ENCODE measurements at places on chromosomes 12 and 14.
A peak's percentile ranks its signal among the peaks of the same experiment; 100 is the strongest.

DNA sequence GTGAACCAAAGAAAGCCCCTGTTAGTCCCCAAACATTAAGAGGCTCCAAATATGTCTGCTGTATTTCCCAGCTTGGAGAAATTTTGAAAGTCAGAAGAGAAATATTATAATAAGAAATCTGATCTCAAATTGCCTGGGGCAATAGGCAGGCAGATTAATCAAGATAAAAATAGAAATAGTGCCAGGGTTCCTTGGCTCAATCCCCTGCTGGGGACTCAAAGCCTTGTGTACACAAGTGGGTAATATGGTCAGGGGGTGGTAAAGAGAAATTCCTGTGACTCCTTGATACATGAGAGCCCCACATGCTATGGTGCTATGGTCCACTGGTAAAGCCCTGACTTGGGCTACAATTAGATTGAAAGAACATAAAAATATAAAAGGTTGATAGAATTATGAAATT is 41.3 kb upstream of the ARID2 start:
- no peak for DNase-seq

DNA sequence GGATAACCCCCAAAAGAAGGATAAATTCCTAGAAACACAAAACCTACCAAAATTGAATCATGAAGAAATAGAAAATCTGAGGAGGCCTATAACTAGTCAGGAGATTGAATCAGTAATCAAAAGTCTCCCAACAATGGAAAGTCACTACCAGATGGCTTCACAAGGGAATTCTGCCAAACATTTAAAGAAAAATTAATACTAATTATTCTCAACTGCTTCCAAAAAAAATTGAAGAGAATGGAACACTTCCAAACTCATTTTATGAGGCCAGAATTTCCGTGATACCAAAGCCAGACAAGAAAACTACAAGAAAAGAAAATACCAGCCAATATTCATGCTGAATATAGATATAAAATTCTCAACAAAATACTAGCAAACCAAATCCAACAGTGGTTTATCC is 7.8 kb upstream of the ABCC9 start:
- DNase-seq, result no peak

GRCh38 chr14:50008974-50009373 is 107.4 kb downstream of the VCPKMT start:
- DNase-seq, result no peak

DNA sequence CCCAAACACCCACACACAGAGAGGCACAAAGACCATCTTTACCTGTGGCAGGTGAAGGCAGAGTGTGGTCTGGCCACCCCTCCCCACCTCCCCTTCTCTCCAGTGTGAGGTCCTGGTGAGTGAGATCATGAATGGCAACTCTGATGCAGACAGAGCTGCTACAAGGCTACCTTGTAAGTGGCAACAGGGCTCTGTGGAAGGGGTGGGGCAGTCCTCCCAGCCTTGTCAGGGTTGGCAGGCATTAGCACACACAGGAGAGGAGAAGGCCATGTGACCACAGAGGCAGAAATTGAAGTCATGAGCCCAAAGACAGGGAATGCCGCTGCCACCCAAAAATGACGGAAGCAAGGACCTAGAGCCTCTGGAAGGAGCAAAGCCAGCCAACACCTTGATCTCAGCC is 30.7 kb downstream of the VWF start:
- peak; percentile 64 for DNase-seq

DNA sequence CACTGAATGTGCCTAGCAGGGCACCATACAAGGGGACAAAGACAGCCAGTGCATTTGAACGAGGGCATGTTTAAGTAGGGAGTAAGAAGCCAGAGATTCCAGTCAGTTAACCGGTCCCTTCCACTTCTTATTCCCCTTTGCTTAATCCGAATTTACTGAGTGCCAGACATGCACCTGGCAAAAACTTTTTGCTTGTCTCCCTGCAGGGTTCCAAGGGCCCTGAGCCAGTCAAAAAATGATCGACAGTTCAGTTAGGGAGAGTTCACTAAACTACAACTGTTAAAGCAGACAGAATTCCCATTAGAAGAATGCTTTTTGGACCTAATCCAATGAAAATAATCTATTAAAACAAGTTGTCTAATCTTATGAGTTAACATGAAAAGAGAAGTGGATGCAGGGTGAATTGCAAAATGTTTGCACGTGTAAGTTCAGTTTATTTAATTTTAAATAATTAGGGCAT is 193.8 kb downstream of the TMTC2 start:
- no peak for DNase-seq

GRCh38 chr12:123761841-123762714 is at the start of gene DNAH10:
TSS of gene DNAH10 (plus strand) at chr12:123762301. CDS start at chr12:123762337, 36 bp downstream.
- DNase-seq, result no peak

DNA sequence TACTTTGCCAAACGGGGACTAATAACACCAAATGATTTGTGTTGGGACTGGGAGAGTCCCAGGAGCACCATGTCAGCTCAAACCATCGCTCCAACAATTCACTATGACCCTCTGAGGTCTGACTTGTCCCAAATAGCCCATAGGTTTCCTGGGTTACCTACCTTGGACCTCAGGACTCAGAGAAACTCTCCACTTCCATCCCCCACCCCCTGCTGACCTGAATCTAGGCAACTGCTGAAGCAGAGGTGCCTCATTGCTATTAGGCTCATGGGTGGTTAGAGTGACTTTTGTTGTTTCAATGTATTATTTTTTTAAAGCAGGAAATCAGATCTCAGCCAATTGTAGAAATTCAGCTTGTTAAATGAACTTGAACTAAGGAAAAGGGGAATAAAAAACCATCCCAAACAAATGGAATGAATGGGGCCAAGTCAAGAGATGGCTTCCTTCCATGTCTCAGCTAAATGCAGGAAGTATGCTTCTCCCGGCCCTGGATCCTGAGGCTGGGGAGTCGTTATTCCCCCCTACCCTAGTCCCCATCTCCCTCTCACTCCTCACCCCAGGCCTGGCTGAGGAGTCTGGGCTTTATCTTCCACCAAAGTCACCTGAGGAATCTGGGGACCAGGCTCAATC is 80.9 kb upstream of the SLC24A4 start:
- DNase-seq, result no peak

DNA sequence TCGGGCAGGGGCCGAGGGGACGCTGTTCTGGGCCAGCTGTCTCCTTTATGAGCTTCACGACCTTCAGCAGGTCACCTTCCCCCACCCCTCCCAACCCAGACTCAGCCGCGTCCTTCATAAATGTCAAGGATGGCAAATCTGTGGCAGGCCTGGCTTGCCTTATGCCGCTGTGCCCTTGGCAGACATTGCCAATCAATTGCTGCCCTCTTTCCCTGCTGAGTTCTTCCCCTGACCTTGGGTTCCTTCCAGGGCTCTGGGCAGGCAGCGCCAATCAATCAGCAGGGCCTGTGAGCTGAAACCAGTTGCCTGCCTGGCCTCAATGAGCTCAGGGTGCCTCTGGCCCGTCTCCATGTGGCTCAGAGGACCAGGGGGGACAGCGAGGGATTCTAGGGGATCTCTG is 7.7 kb downstream of the FAM222A start:
- no peak for DNase-seq

DNA sequence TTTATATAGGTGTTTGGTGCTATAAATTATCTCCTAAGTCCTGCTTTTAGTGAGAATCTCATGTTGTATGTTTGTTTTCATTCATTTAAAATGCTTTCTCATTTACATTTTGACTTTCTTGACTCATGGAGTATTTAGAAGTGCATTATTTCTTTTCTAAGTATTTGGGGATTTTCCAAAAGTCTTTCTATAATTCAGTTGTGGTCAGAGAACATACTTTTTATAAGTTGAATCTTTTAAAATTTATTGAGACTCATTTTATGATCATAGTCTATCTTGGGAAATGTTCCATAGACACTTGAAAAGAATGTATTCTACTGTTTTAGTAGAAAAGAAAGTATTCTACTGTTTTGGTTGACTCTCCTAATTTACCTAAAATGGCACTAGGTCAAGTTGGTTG is 168.2 kb downstream of the AKAP6 start:
- DNase-seq, result no peak

DNA sequence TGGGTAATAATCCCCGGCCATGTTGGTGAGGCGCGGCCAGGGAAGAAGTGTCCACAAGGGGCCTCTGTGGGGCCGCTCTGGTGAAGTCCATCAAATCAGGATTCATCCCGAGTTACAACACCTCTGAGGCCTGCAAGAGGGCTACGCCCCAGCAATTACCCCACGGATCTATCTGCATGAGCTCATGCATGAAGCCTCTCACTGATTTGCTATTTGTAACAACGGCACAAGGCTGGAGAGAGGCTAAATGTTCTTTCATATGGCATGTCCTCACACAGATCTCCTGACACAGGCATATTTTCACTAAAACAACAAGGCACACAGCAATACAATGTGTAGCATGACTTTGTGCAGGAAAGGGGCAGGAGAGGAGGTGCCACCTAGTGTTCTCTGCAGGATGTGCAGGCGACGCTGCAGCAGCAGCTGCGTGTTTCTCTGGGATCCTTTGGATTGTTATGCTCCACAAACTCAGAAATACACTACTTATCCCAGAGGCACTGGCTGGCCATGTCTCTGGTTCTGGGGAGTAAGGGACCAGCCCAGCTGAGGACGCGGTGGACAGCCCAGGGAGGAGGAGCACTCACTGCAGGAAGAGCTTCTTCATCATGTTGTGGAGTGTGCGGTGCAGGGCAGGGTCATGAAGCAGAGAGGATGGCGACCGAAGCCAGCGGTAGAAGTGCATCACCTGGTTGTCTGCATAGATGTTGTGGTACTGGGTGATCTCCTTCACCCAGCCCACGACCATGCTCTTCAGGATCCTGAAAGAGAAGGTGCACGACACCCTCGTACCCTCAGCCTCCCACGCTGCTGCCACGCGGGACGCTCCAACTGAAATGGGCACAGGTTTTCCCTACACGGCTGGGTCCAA is 20.2 kb downstream of the P2RX2 start:
- peak; percentile 62 for DNase-seq

- no peak for DNase-seq
Measured at GRCh38 chr12:99822273-99822672, 162.5 kb downstream of the ANKS1B start.

- DNase-seq, result no peak
Measured at GRCh38 chr14:30921305-30921704, 46.9 kb downstream of the COCH start.

GRCh38 chr14:105767315-105767714 is 240.9 kb downstream of the TMEM121 start:
- DNase-seq, result no peak

- no peak for DNase-seq
Measured at GRCh38 chr12:132428936-132429601, 60.9 kb upstream of the FBRSL1 start.

GRCh38 chr12:92621833-92622232 is 81.0 kb upstream of the PLEKHG7 start:
- no peak for DNase-seq

DNA sequence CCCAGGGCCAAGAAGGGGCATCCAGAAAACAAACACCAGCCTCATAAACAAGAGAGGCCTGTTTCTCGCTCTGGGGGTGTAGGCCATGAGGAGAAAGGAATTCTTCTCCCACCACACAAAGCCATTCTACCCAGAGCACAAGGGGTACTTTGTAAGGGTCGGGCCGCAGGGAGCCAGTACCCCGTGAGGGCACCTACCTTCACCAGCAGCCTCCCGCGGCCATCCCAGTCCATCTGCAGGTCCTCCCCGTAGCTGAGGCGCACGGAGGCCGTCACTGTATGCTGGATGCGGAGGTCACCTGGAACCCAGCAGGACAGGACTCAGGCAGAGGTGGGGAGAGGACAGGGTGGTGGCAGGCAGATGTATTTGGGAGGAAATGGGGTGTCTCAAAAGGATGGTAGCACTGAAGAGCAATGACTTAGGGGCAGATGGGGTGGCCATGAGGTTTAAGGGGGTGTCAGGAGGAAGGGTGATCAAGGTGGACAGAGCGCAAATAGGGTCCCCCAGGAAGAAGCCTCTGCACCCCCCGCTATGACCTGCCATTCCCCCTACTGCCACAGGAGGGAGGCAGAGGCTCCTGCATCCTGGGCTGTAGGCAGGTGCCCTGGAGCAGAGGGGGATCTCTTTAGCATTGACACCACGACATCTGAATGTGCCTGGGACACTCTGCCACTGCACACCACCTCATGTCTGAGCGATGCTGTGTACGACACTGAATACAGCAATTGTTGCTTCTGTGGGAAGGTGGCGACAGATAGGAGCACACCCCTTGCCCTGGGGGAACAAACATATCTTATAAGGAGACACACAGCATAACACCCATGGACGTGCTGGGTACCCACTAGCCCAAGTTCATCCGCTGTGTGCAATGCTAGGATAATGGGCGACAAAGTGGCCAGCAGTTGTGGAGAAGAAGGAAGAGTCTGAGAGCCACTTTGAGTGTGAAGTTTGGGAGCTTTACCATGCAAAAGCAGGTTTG is 61.4 kb downstream of the VWF start:
- peak; percentile 84 for DNase-seq

GRCh38 chr12:120096671-120097202 is 19.8 kb downstream of the RAB35 start:
- DNase-seq, result no peak

GRCh38 chr12:22223356-22223755 is 111.2 kb downstream of the ST8SIA1 start:
- no peak for DNase-seq

- DNase-seq, result no peak
Measured at GRCh38 chr12:103743788-103744187, 97.2 kb downstream of the NT5DC3 start.

DNA sequence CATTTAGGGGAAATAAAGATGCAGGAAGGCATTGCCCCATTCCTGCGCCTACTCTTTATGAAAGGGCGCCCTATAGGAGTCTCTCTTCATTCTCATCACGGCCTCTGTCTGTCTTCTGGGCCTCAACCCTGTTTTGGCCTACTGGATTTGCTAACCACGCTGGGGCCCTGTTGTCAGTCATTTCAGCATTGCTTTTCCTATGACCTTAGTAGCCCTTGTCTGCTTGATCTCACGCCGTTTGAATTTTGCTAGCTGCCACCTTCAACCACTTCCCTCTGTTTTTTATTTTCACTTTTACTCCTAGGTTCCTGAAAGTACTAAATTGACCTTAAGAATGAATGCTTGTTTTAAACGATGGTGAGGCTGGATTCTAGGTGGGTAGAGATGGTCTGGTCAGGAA is 139.0 kb downstream of the SYNE2 start:
- DNase-seq, result no peak

GRCh38 chr14:69038455-69039287 is 59.6 kb upstream of the ACTN1 start:
- DNase-seq, result peak; percentile 71

- no peak for DNase-seq
Measured at GRCh38 chr14:37778135-37778943, 182.9 kb downstream of the TTC6 start.

GRCh38 chr12:122518908-122519307 is 7.8 kb downstream of the RSRC2 start:
- no peak for DNase-seq

- no peak for DNase-seq
Measured at GRCh38 chr14:39034481-39035296, 68.3 kb downstream of the SEC23A start.
